ENCODE measurements at places on chromosomes 5 and 9. TPM values are rescaled to one million over a fixed set of nuclear protein-coding genes. Genes with fewer than 3 reads are reported as not detected.

IFNB1 gene
- not detected for total RNA-seq

FLT4 gene
- total RNA-seq, result 4.7 TPM

SCAMP1 gene
- total RNA-seq, result 25.7 TPM

MYORG gene
- 4.2 TPM for total RNA-seq

KIF12 gene
- 2.0 TPM for total RNA-seq

GDNF gene
- total RNA-seq, result 0.06 TPM

CATSPER3 gene
- 0.59 TPM for total RNA-seq

PPIP5K2 gene
- total RNA-seq, result 23.5 TPM

RLN1 gene
- not detected for total RNA-seq

ZNF354B gene
- total RNA-seq, result 4.5 TPM

RPL12 gene
- total RNA-seq, result 2,854 TPM

HOMER1 gene
- 5.7 TPM for total RNA-seq

SETD9 gene
- total RNA-seq, result 6.4 TPM

C5orf52 gene
- not detected for total RNA-seq

TEX10 gene
- total RNA-seq, result 29.0 TPM

PCDHB7 gene
- not detected for total RNA-seq

SLCO6A1 gene
- total RNA-seq, result not detected

ZNF879 gene
- total RNA-seq, result 0.42 TPM
